ENCODE measurements at places on chromosomes 3 and 15.

- no peak for DNase-seq
These were observed 3.5 kb downstream of the RPL29 start for GRCh38 chr3:51992017-51992682.

- no peak for DNase-seq
These were observed 1109.5 kb downstream of the NSUN3 start for GRCh38 chr3:95172164-95172943.

- DNase-seq: no peak
These were observed 32.8 kb downstream of the TMEM212 start for GRCh38 chr3:171875923-171876412.

DNA sequence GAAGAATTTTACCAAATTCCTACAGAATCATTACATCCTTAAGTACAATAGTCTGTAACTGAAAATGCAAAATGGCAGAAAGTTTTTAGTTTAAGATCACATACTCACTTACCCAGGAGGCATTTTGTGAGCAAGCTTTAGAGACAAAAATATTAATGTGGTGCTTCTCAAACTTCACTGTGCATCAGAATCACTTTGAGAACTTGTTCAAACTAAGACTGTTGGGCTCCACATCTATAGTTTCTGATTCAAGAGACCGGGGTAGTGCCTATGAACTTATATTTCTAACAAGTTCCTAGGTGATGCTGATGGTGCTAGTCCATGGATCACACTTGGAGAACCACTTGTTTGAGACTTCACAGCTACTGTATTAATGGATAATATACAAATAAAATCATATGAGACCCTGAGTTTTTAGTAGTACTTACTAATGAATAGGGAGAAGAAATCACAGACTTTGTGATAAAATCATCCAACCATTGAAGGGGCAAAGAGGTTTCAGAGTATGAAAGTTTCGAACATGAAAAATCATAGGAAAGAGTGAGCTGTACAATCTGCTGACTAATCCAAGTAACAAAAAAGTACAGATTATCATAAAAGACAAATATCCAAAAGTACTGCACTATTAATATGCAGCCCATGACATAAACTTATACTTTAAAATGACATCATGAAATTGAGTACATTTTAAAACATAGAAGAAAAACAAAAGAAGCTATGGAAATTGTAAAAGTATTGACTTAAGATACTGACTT is 110.3 kb downstream of the ADAM10 start:
- DNase-seq: no peak

DNA sequence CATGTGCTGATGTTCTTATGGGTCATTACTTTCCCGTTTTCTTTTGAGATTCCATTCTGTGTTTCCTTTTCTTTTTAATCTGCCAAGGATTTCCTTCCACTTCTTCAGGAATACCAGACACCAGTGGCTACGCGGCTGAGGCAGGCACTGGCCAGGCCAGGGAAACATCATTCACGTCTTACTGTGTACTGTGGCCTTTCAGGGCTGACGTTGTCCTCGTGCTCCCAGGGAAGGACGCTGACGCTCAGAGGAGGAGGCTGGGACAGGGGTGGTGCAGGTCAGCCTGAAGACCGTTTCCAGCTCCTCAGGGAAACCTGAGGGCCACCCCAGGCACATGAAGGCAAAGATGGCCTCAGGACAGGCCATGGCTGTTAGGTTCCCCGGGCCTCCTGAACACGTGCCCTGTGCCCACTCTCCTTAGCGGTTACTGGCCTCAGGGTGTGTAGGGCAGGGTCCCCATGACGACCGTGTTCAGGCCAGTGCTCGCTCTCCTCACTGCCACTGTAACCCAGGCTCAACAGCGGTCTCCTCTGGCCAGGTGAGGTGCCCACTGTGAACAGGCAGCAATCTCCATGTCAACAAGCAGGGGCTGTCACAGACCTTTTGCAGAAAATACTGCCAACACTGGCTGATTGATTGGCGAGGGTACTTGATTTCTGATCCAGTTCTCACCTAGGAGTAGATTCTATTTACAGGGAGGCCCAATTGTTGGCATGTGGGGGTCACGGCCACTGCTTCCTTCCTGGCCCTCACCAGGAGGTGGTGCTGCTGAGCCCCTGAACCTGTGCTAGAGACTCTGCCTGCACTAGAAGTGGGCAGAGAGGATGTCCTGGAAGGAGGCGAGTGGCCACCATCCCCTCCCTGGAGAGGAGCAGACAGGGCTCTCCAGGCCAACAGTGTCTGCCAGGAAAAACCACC is 169.5 kb downstream of the ATP10A start:
- DNase-seq: peak; percentile 39

DNA sequence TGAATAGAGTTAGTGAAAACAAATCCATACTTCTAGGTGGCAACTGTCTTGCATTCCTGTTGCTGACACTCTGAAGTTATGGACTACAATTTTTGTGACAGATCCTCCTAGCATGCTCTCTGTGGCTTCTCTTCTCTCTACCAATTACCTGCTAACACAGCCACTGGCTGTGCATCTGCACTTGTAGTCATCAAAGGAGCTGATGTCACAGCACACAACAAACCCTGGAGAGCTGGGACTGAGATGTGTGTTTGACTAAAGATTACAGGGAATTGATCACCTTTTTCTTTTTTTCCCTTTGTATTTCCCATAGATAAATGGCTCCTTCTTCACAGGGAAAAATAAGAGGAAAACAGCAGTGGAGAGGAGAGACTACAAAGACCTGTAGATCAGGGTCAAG is 278.4 kb upstream of the CCDC54 start:
- no peak for DNase-seq

DNA sequence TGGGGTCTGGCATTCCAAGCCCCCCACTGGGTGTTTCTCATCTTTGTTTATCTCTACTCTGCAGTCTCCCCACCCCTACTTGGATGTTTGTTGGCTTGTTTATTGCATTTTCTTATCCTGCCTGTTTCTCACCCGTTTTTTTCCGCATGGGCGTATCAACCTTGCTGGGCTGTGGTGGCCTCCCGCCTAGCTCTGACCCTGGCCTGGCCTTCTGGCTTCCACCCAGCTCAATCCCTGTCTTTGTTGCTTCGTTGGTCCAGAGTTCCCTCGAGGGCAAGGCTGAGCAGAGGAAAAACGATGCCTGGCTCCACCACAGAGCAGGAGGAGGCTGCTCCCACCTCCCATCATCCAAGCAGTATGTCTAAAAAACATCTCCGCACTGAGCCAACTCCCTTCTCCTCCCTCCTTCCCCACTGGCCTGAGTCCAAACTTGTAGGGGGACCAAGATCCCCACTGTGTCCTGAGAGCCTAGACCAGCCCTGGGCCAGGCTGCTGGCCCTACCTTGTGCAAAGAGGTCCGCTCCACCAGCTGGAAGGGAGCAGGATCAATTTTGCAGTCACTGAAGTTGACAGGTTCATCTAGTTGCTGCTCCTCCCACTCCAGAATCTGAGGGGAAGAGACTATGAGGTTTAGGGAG is 9.8 kb downstream of the CLCN2 start:
- DNase-seq: no peak

DNA sequence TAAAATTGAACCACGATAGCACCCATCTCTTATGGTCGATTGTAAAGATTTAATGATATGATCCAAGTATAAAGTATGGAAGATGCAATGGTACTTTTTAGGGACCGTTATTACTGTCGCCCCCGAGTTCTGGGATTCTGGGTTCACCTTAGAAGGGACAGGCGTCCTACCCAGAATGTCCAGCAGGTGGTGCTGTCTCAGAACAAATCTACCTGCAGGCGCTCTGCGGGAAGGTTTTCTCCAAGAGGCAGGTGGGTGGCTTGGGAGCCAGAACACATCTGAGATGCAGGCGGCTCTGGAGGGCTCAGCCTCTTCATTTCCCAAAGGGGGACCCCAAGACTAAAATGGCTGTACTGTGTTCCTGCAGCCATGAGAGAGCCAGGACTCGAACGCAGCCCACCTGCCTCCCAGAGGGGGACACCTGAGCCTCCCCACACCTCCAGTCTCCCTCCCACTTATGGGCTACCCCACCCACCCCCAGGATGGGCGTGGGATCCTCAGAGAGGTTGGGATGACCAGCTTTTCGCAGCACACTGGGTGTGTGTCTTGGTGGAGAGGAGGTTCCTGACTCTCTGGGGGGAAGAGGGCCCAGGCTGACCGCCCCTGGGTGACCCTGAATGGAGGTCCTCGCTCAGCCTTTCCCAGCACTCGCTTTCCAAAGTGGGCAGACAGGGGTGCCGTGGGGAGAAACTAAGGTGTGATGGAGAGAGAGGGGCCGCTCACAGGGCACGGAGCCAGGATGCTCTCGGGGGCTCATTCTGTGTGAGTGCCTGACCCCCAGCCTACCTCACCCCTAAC is 28.1 kb upstream of the CORO2B start:
- DNase-seq: peak; percentile 75

- DNase-seq: no peak
These were observed 101.2 kb upstream of the ETV5 start for GRCh38 chr3:186209810-186210752.

GRCh38 chr15:45262906-45263461 is 10.9 kb downstream of the SLC28A2 start:
- no peak for DNase-seq

DNA sequence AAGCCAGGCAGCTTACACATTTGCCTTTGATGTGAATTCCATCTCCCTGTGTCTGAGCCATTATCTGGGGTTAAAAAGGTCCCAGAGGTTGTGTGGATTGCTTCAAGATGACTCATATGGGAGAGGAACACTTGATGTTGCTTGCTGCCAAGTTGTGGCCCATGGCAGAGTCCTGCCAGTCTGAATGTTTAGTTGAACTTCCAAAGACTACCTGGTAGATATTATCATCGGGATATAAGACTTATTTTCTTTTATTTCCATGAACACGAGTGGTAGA is 85.6 kb downstream of the TJP1 start:
- no peak for DNase-seq

- DNase-seq: no peak
These were observed 6.4 kb downstream of the EMC3 start for GRCh38 chr3:9980251-9980650.

GRCh38 chr3:39186692-39187151 is 5.7 kb downstream of the XIRP1 start:
- no peak for DNase-seq

GRCh38 chr3:23824699-23825444 is 19.1 kb downstream of the UBE2E1 start:
- no peak for DNase-seq

- DNase-seq: no peak
These were observed 100.7 kb downstream of the RBMS3 start for GRCh38 chr3:29381595-29381994.

- DNase-seq: no peak
These were observed 348.6 kb upstream of the GRM7 start for GRCh38 chr3:6512172-6512800.

DNA sequence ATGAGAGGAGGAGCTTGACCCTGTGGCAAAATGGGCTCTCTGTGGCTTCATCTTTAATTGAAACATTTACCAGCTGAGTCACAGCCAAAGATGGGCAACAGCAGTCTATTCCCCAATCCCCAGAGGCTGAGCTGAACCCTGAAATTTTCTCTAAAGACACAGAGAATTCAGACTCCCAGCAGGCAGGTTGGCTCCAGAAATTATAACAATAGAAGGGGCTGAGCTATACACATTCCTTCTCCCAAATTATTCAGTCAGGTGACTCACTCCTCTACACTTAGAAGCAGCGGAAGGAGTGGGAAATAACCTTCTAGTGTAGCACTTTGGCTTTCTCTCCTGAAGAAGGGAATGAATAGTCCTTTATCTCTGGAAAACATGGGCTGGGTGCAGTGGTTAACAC is 264.3 kb upstream of the ARHGEF26 start:
- DNase-seq: no peak

DNA sequence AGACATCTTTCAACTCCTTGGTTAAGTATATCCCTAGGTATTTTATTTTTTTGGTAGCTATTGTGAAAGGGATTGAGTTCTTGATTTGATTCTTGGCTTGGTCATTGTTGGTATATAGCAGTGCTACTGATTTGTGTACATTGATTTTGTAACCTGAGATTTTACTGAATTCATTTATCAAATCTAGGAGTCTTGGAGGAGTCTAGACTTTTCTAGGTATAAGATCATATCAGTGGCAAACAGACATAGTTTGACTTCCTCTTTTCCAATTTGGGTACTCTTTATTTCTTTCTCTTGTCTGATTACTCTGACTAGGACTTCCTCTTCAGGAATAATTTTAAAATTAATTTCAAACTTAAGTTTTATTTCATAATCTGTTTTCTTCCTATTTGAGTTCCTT is 125.2 kb downstream of the OCA2 start:
- no peak for DNase-seq

DNA sequence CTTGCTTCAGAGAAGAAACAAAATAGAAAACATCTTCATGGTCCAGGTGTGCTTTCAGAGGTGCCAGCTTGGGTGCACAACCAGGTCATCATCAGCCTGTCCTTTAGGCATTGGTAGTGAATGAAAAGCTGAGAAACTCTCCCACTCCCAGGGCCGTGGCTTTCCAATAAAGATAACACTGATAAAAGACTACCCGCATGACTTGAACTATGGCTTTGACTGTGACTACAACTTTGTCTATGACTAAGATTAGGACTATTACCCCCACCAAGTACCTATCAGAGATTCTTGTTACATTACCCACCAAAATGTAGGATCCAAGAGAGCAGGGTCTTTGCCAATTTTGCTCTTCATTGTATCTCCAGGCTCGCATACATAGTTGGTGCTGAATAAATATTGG is 115.2 kb downstream of the EDEM1 start:
- DNase-seq: no peak

GRCh38 chr3:110955301-110955880 is 116.2 kb upstream of the NECTIN3 start:
- no peak for DNase-seq

GRCh38 chr15:39296955-39297354 is 283.9 kb upstream of the THBS1 start:
- DNase-seq: no peak

DNA sequence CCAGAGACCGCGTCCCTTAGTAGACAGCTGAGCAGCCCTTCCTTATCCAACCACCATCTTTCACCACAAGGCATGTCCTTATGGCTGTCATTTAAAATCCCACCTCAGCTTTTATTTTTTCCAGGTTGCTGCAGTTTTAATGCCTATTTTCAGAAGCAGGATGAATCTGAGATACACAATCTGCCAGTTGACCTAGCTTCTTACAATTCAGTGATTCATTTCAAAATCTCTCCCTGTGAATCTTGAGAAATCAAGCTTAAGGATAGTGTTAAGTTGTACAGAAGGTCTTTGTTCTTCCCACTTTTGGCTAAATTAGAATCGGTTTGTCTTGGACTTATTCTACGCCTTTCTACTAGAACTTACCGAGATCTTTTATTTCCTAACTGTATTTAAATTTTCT is 522.3 kb upstream of the CFAP20DC start:
- DNase-seq: no peak

GRCh38 chr3:8954938-8955763 is 8.1 kb downstream of the RAD18 start:
- no peak for DNase-seq

DNA sequence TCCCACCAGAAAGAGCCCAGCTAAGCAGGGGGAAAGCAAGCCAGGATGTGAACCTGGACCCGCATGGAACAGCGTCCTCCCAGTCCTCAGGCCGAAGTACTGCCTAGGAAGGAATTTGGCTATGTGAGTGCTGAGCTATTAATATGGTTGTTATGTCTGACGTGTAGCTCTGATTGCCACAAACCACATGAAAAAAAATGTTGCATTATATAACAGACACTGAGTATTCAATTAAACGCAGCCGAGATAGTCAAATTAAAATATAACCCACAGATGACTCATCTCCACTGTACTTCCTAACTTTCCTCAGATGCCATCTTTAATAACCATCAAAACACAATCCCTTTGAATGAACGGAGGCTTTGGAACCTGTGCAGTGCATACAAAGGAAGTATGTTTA is 111.1 kb downstream of the GABRB3 start:
- DNase-seq: no peak

- peak; percentile 61 for DNase-seq
These were observed 40.2 kb downstream of the IDH2 start for GRCh38 chr15:90062023-90062442.

GRCh38 chr15:70615435-70616310 is 147.7 kb downstream of the UACA start:
- no peak for DNase-seq
